ENCODE measurements at places on chromosomes 3 and 15. TPM values are rescaled to one million over a fixed set of nuclear protein-coding genes. Genes with fewer than 3 reads are reported as not detected.

RLBP1 gene
- not detected for total RNA-seq

DNA sequence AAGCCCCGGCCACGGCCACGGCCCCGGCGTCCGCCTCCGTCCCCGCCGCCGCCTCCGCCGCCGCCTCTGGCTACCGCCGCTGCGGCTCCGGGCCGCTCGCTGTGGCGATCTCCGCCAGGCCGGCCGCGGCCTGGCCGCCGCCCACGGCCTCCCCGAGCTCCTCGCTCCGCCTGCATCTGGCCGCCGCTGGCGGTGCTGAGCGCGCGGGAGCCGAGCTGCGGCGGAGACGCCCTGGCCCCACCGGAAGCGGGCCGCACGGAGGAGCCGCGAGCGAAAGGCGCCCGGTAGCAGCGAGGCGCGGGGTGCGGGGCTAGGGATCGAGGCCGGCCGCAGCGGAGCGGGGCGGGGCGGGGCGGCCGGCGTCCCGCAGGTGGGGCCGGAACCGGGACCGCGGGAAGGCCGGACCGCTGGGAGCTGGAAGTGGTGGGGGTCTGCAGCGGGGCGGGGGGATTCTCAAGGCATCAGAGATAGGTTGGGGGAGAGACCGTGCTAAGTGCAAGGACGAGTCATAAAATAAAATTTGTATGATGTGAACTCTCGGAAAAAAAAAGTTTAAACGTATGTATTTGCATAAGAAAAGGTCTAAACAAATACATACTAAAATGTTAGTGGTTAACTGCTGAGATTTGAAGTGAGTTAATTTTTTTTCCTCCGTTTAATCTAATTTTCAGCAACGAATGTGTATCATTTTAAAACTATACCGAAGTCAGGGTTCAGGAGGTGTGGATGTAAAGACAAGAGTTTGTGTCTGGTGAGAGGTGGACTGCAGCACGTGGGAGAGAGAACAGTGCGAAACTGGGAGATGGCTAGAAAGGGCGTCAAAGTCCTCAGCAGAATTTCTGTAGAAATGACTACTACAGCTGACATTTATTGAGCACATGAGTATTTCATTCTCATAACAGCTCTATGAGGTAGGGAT lies at the start of gene AVEN:
Gene AVEN (minus strand): TSS at position 334 of the 919 bp plus-strand sequence. CDS start 158 bp downstream, at position 176.
- DNase-seq: peak; percentile 68

GRCh38 chr3:42381551-42382082 lies 28.8 kb downstream of the LYZL4 start:
- DNase-seq: no peak

- DNase-seq: no peak
Measured at GRCh38 chr3:116809208-116809607, 99.6 kb downstream of the TUSC7 start.
